ENCODE measurements at places on chromosomes 2 and 18.
A peak's percentile ranks its signal among the peaks of the same experiment; 100 is the strongest.

DNA sequence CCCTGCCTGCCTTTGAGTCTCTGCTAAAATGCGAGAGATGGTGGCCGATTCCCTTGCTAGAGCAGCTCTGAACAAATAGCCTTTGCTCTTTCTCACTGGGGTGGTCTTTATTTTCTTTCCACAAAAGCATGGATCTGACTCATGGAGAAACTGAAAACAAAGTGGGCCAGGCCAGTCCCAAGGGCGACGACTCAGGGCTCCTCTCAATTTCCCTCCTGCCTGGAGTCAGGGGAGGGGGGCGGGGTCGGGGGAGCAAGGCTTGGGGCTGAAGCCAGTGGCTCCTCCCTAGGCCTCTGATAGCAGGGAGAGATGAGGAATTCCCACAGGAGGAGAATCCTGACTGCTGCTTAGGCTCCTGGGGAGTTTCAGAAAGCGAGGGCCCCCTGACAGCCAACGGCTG is 17.1 kb upstream of the IL1R2 start:
- no peak for DNase-seq

- no peak for DNase-seq
These were observed 54.2 kb upstream of the CREB1 start for GRCh38 chr2:207475546-207475945.

GRCh38 chr2:10215393-10215935 is 87.2 kb upstream of the HPCAL1 start:
- no peak for DNase-seq

DNA sequence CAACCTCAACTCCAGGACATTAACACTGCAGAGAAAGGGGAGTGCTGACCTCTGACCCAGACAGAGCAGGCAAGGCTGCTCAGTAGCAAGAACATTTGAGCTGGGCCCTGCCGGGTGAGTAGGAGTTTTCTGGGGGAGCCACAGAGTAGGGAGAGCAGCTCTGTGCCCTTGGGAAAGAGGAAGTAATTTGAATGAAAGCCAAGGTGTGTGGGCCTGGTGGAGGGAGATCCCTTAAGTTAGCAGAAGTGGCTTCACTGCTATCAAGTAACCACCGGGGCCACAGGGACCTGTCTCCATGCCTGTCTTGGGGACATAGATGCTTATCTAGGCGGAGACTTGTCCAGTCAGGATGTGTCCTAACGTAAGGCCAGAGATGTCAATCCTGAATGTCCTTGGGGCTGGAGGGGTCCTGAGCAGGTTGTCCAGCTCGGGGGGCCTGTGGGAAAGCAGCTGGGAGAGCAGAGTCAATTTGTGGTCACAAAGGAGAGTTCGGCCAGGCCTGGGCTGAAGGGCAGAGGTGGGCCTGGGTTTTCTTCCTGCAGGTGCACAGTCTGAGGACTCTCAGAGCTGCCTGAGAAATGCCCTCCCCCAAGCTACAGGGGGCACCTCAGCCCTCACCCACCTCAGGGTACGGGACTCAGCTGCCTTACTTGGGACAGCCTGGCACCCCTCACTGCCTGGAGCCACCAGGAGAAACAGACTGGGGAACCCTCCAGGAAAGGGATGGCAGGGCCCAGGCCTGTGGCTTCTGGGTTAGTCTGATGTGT is 15.0 kb upstream of the OTOF start:
- DNase-seq: no peak

DNA sequence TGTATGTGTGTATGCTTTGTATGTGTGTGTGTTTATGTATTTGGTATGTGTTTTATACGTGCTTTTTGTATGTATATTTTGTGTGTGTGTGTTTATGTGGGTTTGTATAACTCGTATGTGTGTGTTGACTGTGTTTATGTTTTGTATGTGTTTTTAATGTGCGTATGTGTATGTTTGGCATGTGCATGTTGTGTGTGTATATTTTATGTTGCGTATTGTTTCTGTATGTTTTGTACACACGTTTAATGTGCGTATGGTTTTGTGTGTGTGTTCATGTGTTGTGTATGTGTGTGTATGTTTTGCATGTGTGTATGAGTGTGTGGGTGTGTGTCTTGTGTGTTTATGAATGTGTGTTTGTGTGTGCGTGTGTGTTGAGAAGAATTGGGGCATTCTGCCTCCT is 55.2 kb upstream of the NCK2 start:
- no peak for DNase-seq

- no peak for DNase-seq
These were observed 136.2 kb downstream of the PXDN start for GRCh38 chr2:1607971-1608688.

- DNase-seq: no peak
These were observed 11.7 kb downstream of the HS6ST1 start for GRCh38 chr2:128306931-128307460.

GRCh38 chr18:45071956-45072355 is 391.3 kb downstream of the SETBP1 start:
- no peak for DNase-seq

GRCh38 chr2:37637985-37638384 is 33.5 kb downstream of the CDC42EP3 start:
- DNase-seq: no peak

DNA sequence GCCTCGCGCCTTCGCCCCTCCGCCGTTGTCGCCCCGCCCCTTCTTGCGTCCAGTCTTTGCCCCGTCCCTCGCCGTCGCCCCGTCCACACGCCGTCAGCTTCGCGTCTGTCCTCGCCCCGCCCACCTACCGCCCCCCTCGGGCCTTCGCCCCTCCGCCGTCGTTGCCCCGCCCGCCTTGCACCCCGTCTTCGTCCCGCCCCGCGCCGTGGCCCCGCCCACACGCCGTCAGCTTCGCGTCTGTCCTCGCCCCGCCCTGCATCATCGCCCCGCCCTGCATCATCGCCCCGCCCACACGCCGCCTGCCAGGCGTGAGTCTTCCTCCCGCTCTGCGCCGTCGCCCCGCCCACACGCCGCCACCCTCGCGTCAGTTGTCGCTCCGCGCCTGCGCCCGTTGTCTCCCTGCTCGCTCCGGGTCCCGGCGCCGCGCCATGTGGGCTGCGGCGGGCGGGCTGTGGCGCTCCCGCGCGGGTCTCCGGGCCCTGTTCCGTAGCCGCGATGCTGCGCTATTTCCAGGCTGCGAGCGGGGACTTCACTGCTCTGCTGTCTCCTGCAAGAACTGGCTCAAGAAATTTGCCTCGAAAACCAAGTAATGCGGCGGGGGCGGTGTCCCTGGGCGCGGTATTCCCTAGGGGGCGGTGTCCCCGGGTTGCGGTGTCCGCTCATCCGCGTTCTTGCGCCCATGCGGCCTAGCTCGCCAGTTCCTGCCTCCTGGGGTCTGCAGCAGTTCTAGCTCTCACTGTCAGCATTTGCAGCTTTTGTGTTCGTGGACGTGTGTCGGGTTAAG is at the start of gene RBFA:
TSS of gene RBFA (plus strand) at position 367 of the 784 bp plus-strand sequence. CDS start at position 429, 62 bp downstream.
- DNase-seq: peak; percentile 98

- no peak for DNase-seq
These were observed 230.4 kb downstream of the TWIST2 start for GRCh38 chr2:239078128-239078924.

- no peak for DNase-seq
These were observed 28.1 kb downstream of the TFCP2L1 start for GRCh38 chr2:121256720-121257479.

GRCh38 chr18:13362607-13363006 is 144.0 kb downstream of the LDLRAD4 start:
- no peak for DNase-seq

DNA sequence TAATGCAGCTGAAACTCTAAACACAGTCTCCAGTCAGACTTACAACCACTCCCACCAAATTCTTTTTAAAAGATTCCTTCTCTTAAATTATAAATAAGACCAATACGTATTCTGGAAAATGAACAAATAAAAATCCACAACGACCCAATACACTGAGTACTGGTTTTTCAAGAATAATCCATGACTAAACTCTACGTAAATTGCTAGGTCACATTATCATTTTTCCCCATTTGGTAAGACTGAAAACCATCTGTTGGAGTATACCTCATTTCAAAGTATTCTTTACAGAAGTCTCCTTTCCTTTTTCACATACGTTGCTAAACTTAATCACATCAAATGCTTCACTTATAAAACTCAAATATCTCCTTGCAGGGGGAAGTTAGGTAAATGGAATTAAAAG is 6.0 kb downstream of the ZNF516 start:
- no peak for DNase-seq

DNA sequence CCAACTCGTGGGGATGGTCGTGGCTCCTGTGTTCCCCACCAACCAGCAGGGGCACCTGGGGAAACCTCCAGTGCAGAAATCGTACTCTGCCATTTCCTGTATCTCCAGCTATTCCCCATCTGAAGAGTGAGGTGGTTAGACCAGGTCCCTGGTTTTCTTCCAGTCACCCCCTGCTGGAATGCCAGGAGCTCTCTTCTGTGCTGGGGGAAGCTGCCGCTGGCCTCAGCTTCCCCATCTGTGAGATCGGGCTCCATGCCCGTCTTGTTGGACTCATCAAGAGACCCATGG is 119.7 kb downstream of the INHBB start:
- no peak for DNase-seq

All from NCI-H748 treated with DMSO at 0.1 percent for 48 hours (cell line).